ENCODE measurements at places on chromosomes 11 and 22. TPM values are rescaled to one million over a fixed set of nuclear protein-coding genes. Genes with fewer than 3 reads are reported as not detected.
A peak's percentile ranks its signal among the peaks of the same experiment; 100 is the strongest.

DNA sequence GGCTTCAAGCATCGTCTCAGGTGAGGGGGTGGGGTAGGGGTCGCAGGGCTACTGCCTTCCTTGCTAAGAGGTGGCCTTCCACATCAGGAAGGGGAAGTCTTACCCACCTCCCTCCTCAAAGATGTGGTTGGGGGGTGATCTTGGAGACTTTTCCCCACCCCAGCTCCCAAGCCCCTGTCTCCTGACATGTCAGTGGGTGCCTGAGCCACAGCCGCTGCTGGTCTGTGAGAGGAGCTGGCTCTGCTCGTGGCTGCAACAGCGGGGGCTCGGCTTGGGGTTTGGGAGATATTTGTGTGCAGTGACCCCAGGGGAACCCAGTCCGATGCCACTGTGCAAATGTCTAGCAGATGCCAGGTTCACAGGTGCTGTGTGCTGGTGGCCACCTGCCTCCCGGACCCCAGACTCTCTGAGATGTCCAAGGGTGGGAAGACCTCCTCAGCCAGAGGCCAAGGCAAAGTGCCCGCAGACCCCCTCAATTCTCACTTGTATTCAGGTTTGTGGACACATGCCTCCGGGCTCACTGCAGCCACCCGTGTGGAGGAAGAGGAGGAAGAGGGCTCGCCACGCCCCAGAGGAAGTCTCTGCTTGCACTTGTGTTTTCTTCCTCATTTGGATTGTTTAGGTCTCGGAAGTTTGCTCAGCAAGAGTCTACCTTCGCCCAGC is 1.9 kb downstream of the KCNQ1 start:
- H3K4me1 ChIP-seq: peaks cover 28% of the 10 kb centered on the region
- H3K4me3 ChIP-seq: no peak overlapping the region
- peak overlapping the region; percentile 79 for H3K27ac ChIP-seq

DNA sequence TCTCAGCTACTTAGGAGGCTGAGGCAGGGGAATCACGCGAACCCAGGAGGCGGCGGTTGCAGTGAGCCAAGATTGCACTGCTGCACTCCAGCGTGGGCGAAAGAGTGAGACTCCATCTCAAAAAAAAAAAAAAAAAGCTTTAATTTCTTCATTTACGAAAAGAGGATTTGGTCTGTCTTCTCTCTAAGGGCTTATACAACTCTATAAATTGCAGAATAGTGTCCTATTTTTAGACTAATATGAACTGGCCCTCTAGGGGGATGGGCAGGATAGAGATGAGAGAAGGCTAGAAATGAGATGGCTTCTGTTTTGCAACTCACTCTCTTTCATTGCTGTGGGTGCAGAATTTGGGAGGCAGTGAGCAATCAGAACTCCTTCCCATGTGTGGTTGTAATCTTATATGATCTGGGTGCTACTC is 11.3 kb downstream of the MAML2 start:
- DNase-seq: peak; percentile 33
- H3K36me3 ChIP-seq: no peaks in the 10 kb centered on the region
- H3K27me3 ChIP-seq: no peaks in the 10 kb centered on the region
- H3K4me1 ChIP-seq: peaks cover 74% of the 10 kb centered on the region
- no peak overlapping the region for H3K4me3 ChIP-seq

- peaks cover 49% of the 10 kb centered on the region for H3K4me1 ChIP-seq
- no peaks in the 10 kb centered on the region for H3K36me3 ChIP-seq
- DNase-seq: no peak
- H3K27ac ChIP-seq: peak overlapping the region; percentile 96
- H3K27me3 ChIP-seq: no peaks in the 10 kb centered on the region
- H3K4me3 ChIP-seq: peak overlapping the region; percentile 62
Measured at GRCh38 chr11:94128291-94128745, 323 bp upstream of the PANX1 start.

The P4HA3 gene
- 1.6 TPM for total RNA-seq

DNA sequence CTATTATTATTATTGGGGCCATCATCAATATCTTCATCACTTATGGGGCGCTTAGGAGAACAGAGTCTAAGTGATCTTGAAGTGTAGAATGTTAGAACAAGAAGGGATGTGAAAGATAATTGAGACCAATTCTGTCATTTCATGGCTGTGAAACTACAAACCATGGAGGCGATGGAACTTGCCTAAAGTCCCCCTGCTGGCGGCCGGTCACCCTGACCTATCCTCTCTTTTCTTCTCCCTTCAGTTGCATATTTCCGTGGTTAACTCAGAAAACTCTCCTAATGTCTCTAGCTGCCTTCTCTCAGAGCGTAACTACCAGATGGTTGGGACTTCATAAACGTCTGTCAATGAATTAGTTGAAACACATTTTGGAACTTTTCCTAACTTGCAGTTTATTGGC is 6.6 kb upstream of the OR4B1 start:
- DNase-seq: no peak
- H3K36me3 ChIP-seq: no peaks in the 10 kb centered on the region
- H3K27ac ChIP-seq: no peak overlapping the region
- no peaks in the 10 kb centered on the region for H3K27me3 ChIP-seq

The PKNOX2 gene
- total RNA-seq: 4.9 TPM

The TLCD5 gene
- 2.9 TPM for total RNA-seq

DNA sequence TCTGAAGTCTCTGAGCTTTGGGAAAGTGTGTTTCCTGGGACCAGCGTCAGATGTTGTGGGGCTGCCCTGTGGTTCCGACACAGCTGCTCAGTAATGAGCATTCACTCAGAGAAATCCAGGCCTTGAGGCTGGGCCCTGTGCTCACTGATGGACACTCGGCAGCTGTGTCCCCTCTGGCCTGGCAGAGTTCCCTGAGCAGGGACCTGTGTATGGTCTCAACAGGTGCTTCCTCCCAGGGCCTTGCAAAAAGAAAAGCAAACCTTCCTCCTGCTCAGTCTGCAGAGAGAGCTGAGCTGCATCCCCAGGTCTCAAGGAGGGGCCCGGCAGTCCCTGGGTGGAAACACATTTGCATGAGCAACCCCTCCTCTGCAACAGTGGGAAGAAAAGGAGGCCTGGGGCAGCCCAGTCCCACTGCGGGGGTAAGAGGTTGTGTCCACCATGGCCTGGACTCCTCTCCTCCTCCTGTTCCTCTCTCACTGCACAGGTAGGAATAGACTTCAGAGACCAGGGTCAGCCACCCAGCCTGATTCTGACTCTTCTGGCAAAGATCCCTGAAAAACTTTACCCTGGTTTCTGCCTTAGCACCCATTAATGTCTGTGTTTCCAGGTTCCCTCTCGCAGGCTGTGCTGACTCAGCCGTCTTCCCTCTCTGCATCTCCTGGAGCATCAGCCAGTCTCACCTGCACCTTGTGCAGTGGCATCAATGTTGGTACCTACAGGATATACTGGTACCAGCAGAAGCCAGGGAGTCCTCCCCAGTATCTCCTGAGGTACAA is 131.2 kb downstream of the VPREB1 start:
- no peak for DNase-seq
- no peak overlapping the region for H3K27ac ChIP-seq
- no peaks in the 10 kb centered on the region for H3K4me1 ChIP-seq
- no peaks in the 10 kb centered on the region for H3K27me3 ChIP-seq
- H3K36me3 ChIP-seq: no peaks in the 10 kb centered on the region

DNA sequence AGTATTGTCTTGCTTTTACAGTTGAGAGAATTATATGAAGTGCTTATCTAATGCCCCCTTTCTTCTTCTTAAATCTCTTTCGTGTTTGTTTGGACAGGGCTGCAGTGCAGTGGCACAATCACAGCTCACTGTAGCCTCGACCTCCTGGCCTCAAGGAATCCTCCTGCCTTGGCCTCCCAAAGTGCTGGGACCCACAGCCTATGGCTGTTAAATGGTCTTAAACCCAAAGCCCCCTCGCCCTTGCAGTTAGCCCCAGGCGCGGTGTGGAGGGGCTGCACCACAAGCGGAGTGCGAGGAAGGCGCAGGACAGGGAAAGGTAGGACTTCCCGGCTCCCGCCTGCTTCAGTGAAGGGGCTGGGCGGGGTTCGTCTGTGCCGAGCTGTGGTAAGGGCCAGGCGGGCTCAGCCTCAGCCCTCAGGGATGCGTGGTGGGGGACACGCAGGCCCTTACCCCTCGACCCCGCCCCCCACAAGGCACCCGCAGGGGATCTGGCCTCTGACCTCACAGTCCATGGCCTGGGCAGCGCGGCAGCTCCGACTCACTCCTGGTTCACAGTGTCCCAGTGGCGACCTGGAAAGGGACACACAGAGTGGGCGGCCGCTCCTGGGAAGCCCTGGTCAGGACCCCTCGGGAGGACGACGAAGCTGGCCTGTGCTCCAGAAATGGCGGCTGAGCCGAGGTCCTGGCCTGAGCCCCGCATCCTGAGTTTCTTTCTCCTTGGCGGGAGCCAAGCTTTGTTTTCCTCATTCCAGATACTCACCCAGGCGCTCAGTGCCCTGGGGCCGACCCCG is 24.5 kb downstream of the BID start:
- DNase-seq: no peak
- no peaks in the 10 kb centered on the region for H3K4me1 ChIP-seq
- no peak overlapping the region for H3K27ac ChIP-seq
- no peak overlapping the region for H3K4me3 ChIP-seq

GRCh38 chr11:128239306-128239705 is 348.1 kb downstream of the ETS1 start:
- no peak overlapping the region for H3K27ac ChIP-seq
- H3K36me3 ChIP-seq: no peaks in the 10 kb centered on the region
- H3K4me1 ChIP-seq: no peaks in the 10 kb centered on the region
- no peaks in the 10 kb centered on the region for H3K27me3 ChIP-seq
- DNase-seq: no peak

The TREH gene
- total RNA-seq: not detected

- no peak overlapping the region for H3K4me3 ChIP-seq
- no peaks in the 10 kb centered on the region for H3K36me3 ChIP-seq
- no peak for DNase-seq
- no peak overlapping the region for H3K27ac ChIP-seq
Measured at GRCh38 chr22:27046086-27046485, 388.7 kb downstream of the MIAT start.

The MIOX gene
- total RNA-seq: not detected

DNA sequence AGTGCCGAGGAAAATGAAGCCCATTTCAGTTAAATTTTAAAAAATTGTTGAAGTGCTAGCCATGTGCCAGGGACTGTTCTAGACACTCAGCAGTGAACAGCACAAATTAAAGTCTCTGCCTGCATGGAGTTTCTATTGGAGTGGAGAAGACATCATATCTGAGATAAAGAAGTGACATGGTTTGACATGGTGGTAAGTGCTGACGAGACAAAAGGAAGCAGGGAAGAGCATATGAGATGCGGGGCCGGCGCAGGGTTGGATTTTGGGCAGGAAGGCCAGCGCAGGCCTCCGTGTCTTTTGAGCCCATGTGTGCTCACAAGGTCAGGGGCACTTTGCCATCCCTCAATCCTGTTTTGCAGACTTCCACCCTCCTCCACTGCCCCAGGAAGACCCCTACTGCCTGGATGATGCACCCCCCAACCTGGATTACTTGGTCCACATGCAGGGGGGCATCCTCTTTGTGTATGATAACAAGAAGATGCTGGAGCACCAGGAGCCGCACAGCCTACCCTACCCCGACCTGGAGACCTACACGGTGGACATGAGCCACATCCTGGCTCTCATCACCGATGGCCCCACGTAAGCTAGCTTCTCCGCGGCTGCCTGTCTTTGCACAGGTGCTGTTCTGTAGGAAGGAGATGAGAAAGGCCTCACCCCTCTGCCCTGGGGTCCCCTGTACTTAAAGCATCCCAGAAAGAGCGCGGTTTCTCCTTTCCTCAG is 29.6 kb downstream of the AMPD3 start:
- H3K4me3 ChIP-seq: no peak overlapping the region
- no peak overlapping the region for H3K27ac ChIP-seq
- DNase-seq: no peak
- H3K4me1 ChIP-seq: no peaks in the 10 kb centered on the region

DNA sequence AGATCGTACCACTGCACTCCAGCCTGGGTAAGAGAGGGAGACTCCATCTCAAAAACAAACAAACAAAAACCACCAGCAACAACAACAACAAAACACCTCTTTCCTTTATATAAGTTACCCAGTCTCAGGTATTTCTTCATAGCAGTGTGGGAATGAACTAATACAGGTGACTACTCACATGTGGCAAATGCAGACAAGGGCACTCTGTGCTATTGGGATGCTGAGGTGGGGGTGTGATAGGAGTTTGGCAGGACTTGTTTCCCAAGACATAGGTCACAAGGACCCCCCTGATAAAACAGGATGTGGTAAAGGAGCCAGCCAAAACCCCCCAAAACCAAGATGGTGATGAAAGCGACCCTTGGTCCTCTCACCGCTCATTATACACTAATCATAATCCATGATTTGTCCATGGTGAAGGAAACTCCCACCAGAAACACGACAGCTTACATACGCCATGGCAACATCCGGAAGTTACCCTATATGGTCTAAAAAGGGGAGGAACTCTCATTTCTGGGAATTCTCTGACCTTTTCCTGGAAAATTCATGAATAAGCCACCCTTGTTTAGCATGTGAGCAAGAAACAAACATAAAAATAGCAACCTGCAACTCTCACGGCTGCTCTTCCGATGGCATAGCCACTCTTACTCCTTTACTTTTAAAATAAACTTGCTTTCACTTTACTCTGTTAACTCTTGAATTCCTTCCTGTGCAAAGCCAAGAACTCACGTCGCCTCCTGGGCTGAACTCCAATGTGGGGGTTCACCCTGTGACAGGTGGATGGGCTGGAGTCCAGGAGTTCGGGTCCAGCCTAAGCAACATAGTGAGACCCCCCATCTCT is 18.8 kb upstream of the INCENP start:
- H3K36me3 ChIP-seq: no peaks in the 10 kb centered on the region
- H3K4me1 ChIP-seq: peaks cover 6% of the 10 kb centered on the region
- no peaks in the 10 kb centered on the region for H3K27me3 ChIP-seq
- H3K4me3 ChIP-seq: no peak overlapping the region
- H3K27ac ChIP-seq: peak overlapping the region; percentile 65
- no peak for DNase-seq

DNA sequence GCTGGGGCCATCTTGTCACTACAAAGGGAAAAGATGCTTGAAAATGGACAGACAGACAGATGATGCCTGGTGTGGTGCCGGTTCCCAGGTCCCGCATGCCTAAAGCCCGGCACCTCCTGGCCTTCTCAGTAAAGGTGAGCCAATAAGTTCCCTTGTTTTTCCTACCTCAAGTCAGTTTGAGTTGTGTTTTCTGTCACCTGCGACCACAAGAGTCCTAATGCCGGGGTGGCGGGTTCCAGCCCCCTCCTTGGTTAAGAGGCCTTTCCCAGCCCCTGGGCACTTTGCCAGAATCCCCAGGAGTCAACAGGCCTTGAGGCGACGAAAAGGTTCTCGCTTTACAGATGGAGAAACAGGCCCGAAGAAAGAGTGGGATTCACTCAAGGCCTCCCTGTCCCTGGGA is 9.0 kb downstream of the FGF19 start:
- no peak overlapping the region for H3K4me3 ChIP-seq
- H3K27ac ChIP-seq: no peak overlapping the region
- H3K27me3 ChIP-seq: no peaks in the 10 kb centered on the region
- no peak for DNase-seq

DNA sequence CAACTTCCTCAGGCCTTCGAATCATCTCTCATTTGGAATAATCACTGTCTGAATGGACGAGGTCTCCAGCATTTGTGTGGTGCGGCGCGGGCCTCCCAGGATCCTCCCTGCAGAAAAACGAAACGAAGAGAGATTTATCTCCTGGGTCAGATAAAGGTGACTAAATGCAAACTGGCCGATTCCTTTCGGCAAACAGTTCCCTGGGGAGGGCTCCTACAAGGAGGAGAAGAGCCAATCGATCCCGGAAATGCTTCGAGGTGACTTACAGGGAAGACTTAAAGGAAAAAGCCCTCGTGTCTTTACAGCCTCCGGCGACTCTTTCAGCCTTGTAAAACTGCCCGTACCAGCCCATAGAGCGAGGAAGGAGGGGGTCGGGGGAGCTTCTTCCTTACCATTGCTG is 126.5 kb downstream of the MIAT start:
- H3K27me3 ChIP-seq: no peaks in the 10 kb centered on the region
- DNase-seq: no peak
- H3K4me3 ChIP-seq: no peak overlapping the region
- no peaks in the 10 kb centered on the region for H3K4me1 ChIP-seq
- H3K27ac ChIP-seq: no peak overlapping the region
- H3K36me3 ChIP-seq: peaks cover 7% of the 10 kb centered on the region

All from upper lobe of left lung (tissue), 6 donors.